Dermis blood vessel endothelial cell (primary cell): ENCODE measurements at places on chromosomes 13 and 19.

DNA sequence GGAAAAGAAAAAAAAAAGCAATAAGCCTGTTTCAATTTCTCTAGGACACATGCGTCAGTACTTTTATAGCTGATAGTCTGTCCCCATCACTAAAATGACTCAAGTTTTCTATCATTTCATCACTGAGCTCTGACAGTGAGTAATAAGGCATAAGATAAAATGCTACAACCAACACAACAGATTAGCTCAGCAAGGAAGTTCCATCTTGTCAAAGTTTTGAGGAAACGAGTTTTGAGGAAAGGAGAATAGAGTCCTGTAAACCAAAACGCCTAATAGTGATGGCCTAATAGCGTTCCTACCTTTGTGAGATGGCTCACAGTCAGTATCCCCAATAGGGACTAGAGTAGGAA, 145.1 kb downstream of the LACC1 start:
- DNase-seq = no peak

- DNase-seq = peak; percentile 82
These were observed 9.8 kb downstream of the KLF2 start for GRCh38 chr19:16334411-16334810.

- DNase-seq = no peak
These were observed 2.7 kb downstream of the GJB2 start for GRCh38 chr13:20190076-20190475.

DNA sequence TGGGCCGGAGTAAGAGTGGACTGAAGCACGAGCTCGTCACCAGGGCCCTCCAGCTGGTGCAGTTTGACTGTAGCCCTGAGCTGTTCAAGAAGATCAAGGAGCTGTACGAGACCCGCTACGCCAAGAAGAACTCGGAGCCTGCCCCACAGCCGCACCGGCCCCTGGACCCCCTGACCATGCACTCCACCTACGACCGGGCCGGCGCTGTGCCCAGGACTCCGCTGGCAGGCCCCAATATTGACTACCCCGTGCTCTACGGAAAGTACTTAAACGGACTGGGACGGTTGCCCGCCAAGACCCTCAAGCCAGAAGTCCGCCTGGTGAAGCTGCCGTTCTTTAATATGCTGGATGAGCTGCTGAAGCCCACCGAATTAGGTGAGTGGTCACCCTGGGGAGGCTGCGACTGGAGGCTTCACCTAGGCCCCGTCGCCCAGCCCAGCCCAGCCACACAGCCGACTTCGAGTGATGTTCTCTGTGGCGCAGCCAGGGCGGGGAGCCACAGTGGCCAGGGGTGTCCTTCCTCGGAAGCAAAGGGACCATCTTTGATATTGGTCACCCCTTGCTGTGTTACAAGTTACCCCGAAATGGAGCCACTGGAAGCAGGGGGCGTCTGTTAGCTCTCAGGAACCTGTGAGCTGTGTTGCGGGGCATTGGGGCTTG, 5.6 kb downstream of the PIAS4 start:
- no peak for DNase-seq

DNA sequence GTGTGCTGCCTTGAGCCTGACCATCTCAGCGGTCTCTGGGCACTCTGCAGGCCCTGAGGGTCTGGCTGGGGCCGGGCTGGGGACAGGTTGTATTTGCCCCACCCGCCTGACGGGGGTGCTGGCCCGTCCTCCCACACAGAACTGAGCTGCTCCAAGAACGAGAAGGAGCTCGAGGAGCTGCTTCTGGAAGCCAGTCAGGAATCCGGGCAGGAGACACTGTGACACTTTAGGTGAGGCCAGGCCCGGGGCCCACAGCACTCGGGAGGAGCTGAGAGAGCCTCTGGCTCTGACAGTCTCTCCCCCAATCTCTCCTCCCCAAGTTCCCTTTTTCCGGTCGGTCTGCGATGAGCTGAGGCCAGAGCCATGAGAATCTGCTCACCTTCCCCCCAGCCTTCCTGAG, 14.5 kb downstream of the NKPD1 start:
- no peak for DNase-seq
